NCI-H510A (cell line): ENCODE measurements at places on chromosomes 2 and 18.

DNA sequence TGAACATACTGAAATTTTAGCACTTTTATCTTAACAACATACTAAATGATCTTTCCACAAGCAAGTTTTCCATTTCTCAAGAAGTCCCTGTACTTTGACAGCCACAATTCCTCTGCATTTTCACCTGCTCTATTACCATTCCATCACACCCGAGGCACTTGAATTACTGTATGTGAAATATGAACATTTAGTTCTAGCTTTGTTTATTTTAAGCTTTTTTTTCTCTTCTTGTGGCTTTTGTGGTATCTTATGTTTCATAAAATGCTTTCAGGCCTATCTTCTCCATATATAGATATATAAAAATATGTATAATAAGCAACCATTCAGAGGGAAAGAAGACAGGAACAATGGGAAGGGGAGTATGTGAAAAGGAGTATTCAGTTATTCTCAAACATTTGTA lies 693.9 kb downstream of the SATB2 start:
- no peak for DNase-seq

- no peak for DNase-seq
Measured at GRCh38 chr2:31287654-31288053, 53.7 kb downstream of the EHD3 start.

DNA sequence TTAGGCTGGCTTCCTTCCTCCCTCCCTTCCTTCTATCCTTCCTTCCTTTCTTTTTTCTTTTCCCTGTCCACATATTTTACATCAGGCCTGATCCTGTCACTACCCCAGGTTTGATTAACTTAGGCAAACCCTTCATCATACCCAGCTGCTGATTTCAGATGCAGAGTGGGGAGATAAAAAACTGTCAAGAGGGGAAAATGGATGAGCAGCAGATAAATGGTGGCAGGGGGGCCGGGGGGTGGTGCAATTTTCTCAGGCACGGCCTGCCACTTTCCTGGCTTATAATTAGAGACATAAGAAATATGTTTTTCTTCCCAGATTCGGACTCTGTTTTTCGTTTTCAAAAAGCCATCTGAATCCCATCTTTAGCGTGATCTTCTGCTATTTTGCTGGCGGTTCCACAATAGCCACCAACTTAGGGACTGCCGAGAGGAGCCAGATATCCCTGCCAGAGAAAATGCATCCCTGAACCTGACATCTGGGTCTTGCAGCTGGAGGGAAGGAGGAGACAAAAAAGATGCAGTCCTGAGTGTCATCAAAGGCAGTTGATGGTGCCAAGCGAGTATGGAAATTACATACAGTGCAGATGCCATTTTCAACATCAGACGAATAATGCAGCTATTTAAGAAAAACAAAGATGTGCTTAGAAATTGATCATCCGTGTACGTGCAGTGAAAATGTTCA lies 49.9 kb downstream of the CXCR4 start:
- no peak for DNase-seq

GRCh38 chr2:107992069-107992468 lies 5.7 kb downstream of the SLC5A7 start:
- DNase-seq = no peak

DNA sequence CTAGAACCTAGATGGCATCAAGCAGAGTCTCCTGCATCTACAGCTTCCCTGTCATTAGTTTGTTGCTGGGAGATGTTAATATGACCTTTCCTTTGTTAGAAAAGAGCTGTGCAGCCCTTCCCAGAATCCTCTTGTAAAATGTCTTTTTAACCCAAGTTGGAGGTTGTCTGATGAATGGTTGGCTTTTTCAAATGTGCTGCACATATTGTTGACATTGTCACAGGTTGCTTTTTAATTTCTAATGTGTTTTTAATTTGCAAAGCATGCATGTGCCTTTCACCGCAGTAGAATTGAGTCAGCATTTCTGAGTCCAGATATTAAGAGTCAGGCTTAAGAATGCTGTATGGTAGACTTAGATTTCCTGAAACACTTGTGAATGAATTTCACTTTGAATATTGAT lies 120.8 kb downstream of the GREB1L start:
- no peak for DNase-seq

DNA sequence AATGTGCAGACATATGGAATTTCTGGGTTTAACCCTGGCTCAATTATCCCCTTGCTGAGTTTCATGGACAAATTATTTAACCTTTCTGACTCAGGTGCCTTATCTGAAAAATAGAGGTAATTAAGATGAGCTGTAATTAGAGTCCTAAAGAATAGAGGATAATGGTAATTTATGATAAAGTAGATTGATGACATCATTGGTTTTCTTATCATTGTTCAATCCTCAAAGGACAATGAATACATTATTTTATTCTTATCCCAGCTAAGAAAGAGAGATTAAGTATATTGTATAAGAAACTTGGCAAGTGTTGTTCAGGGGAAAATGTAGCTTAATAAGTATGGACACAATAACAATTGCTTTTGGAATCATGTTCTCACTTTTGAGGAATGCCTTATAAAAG lies 279.3 kb downstream of the NYAP2 start:
- no peak for DNase-seq

DNA sequence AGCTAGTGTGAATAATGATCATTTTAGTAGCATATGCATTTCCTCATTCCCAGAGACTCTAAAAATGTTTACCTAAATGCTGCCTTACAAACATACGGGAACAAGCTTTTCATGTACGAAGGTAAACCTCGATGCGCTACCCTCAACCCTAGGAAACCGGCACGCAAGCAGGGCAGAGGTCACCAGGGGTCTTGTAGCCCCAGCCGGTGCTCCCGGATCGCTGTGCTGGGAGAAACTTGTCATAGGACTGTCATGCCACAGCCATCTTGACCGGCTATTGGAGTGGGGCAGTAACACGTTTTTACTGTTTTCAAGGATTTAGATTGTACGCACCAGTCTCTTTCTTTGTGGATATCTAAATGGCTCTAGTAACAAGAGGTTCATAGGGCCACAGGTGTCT lies 34.8 kb upstream of the NFATC1 start:
- DNase-seq = no peak

DNA sequence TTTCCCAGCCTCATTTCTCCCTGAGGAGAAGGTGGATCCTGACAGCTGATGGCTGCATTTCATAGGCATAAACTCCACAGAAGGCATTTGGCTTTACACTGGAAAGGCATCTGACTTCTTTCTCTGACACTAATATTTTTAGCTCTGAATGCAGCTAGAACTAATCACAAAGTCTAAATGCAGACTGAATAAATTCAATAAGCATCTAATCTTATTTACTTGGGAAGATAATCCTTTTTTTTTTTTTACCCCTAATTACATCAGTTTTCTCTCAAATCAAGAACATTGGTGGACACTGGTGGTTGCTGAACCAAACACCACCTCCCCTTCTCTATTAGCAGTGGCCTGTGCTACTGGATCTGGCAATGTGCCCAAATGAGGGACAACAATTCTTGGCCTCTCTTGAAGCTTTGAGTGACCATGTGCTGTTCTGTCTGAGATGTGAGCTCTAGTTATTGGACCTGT lies 50.9 kb upstream of the CD226 start:
- no peak for DNase-seq

DNA sequence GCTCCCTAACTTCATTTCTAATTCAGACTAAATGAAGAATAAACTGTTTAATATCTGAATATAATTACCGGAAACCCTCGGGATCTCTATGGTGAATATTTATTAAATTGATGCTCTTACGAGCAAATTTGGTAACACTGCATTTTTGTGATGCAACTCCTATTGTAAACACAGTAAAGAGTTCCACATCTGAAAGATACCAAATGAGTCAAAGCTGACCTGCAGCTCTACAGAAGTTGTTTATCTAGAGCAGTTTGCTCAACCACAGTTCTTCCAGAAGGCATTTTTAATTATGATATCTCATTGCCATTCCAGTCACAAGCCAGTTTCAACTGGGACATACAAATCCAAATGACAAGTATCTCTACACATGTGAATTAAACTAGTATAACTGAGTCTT lies 129.7 kb downstream of the PKP4 start:
- no peak for DNase-seq

GRCh38 chr2:153476816-153477635 lies 1.5 kb downstream of the RPRM start:
- DNase-seq = peak; percentile 44

GRCh38 chr2:83742117-83742782 lies 716.8 kb downstream of the SUCLG1 start:
- DNase-seq = no peak
